ENCODE measurements at places on chromosomes 13 and 19.

GRCh38 chr19:45171211-45171623 lies 6.8 kb downstream of the TRAPPC6A start:
- DNase-seq = no peak

GRCh38 chr13:97659602-97660001 lies 225.6 kb downstream of the RAP2A start:
- DNase-seq = no peak

- no peak for DNase-seq
Observed at GRCh38 chr13:110817143-110817542, 97.7 kb downstream of the ANKRD10 start.

DNA sequence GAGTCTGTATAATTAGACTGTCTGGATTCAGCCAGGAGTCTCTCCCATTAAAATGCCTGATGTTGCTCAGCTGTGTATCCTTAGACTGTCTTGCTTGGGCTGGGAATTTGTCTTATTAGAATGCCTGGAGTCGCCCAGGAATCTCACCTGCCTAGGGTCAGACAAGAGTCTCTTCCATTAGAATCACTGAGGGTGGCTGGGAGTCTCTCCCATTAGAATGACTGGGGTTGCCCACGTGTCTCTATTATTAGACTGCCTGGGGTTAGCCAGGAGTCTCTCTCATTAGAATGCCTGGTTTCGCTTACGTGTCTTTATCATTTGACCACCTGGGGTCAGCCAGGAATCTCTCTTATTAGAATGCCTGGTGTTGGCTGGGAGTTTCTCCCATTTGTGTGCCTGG lies 1450.0 kb downstream of the UQCRFS1 start:
- no peak for DNase-seq

DNA sequence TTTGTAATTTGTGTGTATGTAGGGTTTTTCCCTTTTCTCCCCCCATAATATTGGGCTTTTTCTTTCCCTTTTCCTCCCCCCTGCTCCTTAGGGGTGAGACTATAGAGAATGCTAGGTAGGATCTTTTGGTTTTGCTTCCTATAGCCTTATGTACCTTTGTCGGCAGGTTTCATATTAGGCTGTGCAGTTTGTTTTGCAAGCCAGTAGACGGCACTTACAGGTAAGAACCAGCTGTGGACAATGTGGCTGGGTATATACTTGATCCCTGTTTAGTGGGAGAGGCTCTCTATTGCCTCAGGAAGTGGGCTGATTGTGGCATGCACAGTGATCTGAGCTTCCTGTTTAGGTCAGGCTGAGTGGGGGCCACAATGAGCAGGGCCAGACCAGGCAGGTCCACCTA lies 359.2 kb upstream of the OBI1 start:
- no peak for DNase-seq

DNA sequence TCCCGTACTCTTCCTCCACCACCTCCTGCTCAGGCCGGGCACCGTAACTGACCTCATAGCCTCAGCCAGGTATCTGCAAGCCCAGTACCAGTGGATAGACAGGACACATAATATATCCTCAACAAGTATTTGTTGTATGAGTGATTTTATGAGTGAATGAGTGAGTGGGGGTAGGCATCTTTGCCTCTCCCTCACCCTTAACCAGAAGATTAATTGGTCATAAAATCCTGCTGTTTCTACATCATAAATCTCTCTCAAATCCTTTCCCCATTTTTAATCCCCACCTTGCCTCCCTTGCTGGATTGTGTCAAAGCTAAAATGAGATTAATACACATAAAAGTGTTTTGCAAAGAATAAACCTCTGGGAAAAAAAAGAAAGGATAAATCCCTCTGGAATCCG lies 44.4 kb upstream of the HMGB1 start:
- DNase-seq = no peak

DNA sequence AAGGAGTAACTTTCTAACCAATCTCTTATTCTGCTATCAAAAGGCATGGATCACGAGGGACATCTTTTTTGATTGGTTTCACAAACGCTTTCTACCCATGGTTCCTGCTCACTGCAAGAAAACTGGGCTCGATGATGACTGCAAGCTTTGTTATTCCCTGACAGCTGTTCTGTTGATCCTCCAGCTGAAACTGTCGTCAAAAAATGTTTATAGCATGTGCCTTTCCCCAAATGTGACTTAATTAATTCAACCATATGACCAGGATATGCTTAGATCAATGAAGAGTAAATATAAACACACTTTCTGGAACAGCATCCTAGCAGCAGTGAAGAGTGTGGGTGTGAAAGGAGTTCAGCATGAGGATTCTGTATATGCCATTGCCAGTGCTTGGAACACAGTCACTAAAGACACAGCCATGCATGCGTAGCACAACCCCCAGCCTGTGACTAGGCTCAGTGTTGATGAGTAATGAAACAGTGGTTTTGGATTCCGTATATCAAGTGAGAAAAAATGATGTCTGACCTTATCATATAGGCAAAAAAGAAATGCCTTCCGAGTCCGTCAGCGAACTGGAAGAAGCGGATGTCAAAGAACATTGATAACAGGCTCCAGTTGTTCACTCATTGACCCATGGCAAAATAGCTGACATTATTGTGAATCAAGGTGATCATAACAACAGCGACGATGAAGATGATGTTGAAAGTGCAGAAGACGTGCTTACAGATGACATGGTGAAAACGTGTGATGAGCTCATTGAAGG lies 347.4 kb downstream of the FGF9 start:
- DNase-seq = no peak

- DNase-seq = no peak
Observed at GRCh38 chr19:3194106-3195087, 8.7 kb downstream of the NCLN start.

DNA sequence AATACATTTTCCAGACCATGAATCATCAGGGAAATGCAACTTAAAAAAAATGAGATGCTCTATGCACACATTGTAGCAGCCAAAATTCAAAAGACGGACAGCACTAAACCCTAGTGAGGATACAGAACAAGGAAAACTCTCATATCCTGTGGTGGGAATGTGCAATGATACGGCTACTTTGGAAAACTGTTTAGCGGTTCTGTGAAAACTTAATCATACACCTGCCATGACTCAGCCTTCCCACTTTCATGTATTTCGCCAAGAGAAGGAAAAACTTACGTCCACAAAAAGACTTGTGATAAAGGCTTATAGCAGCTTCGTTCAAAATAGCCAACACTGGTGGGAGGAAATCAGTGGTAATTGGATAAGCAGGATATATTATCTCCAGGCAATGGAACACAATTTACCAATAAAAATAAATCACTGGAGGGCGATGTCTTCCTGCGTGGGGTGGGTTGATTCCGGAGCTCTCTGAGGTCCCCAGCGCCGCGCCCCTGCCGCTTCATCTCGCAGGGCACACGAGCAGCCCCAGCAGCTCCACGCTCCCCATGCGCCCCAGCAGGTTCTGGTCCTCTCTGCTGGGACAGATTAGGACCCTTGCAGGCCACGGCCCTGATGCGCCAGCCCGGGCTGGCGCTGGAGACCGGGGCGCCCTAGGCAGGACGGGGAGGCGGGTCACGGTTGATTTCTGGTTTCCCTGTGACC lies 97.2 kb upstream of the ARHGEF7 start:
- no peak for DNase-seq

DNA sequence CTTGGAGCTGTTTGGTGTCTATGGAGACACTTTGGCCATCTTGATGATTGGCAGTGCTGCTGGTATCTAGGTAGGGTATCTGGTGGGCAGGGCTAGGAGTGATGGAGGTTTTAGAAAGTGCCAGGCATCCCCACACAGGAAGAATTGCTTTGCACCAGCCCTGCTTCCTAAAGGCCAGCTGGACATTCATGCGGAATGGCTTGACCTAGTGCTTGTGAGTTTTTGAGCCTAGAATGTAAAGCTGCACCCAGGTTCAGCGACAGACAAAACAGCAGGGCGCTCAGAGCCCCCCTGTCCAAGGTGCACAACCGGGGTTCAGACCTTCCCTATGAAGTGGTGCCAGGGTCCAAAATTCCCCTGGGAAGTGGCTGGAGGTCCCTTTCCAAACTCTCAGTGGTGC lies 93.1 kb downstream of the ING1 start:
- no peak for DNase-seq

DNA sequence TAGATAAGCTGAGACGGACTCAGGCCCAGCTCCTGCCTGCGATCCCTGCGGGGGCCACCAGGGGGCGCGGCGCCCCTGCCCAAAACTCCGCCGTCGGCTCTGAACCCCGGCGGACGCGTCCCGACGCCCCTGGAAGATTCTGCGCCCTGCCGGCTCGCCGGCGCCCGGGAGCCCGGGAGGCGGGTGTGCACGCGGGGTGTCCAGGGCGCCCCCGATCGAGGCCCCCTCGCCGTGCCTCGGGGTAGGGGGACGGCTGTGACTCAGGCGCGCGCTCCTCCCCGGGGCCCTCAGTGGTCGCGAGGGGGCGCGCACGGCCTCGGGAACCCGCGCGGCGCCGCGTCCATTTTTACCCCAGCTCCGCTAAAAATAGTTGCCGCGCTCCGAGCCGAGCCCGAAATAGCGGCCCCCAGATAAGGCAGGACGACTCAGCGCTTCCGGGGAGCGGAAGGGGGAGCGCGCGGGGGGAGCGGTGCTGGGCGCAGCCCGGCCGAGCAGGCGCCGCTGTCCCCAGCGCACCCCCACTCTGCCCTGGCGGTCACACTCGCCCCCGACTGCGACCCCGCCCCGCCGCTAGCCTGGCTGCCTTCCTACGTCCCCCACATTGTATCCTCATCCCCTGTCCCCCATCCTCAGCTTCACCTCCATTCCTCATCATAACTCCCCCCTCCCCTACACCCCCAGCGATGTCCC lies 16.0 kb upstream of the ERCC1 start:
- peak; percentile 79 for DNase-seq

GRCh38 chr19:6220385-6221191 lies 59.2 kb downstream of the MLLT1 start:
- no peak for DNase-seq

DNA sequence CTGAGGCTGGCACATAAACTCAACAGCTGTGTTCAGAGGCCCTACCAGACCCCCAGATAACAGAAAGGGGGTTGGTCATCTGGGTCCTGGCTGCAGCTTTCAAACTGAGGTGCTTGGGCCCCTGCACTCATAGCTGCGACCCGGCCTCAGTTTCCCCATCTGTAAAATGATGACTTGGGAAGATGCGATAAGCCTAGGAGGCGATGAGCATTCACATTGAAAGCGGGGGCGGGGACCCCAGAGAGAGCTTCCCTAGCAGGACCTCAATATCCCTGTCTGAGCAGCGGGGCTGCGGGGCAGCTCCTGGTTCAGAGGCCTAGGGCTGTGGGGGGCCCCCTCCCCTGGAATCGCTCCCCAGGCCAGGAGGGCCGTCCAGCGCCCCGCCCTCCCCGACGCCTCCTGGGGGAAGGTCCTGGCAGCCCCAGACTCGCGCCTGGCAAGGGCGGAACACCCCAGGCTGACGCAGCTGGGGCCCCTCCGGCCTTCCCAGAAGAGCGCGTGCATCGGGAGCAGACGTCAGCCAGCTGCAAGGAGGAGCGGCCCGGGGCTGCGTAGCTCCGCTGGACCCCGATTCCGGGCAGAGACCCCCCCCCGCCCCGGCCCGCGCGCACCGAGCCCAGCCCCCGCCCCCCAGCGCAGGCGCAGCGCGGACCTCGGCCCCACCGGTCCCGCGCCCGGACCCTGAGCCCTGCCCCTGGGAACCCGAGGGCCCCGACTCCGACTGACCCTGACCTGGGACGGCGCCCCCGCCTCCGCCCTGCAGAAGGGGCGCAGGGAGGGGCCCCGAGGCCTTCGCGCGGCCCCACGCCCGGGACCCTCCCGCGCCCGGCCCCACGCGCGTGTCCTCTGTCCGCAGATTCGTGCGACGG lies 3.5 kb downstream of the FSTL3 start:
- DNase-seq = no peak

DNA sequence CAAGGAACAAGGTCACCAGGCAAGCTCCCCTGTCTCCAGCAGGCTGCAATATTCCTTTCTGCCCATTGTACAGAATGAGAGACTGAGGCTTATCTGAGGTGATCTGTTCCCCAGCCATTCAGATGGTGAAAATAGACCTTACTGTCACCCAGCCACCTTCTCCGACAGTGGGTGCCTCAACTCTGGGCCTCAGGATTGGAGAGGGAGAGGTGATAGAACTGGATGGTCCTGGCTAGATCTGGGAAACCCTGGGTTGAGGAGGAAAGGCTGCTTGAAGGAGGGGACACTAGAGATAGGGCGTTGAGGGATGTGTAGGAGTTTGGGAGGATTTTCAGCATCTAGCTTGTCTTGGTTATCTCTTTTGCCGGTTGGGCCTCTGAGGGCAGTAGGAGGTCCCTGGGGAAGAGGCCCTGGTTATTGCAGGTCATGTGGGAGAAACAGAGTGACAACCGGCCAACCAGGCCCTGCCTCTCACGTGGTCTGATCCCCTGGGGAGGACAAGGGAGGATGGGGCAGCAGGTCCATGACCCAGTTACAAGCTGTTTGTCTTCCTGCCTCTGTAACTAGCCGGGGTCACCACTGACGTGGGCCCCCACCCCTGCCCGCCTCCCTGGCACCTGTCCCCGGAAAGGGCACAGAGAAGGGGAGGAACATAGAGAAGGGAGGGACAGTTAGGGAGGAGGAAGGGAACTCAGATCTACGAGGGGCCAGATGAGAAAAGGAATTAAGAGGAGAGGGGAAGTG lies 8.2 kb downstream of the NFIC start:
- DNase-seq = no peak

- DNase-seq = no peak
Observed at GRCh38 chr19:10789866-10790265, 46.1 kb downstream of the TMED1 start.

DNA sequence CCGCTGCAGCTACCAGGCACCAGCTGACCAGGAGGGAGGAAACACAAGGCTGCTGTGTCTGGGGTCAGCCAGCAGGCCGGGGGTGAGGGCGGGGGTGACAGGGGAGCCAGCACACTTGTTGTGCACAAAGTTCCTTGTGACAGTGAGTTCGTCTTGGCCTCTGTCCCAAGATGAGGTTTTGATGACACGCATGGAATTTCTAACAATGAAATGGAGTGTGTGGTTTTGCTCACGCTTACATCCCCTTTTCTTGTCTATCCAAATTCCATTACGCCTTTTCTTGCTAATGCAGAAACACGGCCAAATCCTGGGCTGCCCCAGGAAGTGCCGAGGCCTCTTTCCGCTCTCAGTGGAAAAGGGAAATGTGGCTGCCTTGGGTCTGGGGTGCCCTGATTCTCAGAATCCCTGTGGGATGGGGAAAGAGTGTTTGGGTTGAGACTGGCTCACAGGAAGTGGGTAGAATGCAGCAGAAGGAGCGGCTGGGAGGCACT lies 73.8 kb downstream of the GADD45B start:
- no peak for DNase-seq

- DNase-seq = no peak
Observed at GRCh38 chr19:34662919-34663318, 14.0 kb downstream of the SCGB2B2 start.

GRCh38 chr19:33406521-33407139 lies 33.1 kb downstream of the CEBPG start:
- peak; percentile 47 for DNase-seq

GRCh38 chr19:16586477-16586871 lies 14.3 kb upstream of the SLC35E1 start:
- DNase-seq = no peak
